Heart right ventricle (tissue), 16 donors: ENCODE measurements at places on chromosomes 5 and 9. TPM values are rescaled to one million over a fixed set of nuclear protein-coding genes. Genes with fewer than 3 reads are reported as not detected.

PHF24 gene
- total RNA-seq = 2.2 TPM

NOXA1 gene
- 3.1 TPM for total RNA-seq

CRAT gene
- 67.0 TPM for total RNA-seq

CCDC192 gene
- total RNA-seq = 0.32 TPM

RASEF gene
- total RNA-seq = 0.24 TPM

TNC gene
- total RNA-seq = 4.6 TPM

KIF24 gene
- 0.41 TPM for total RNA-seq

ZDHHC12 gene
- total RNA-seq = 6.4 TPM

SLCO6A1 gene
- not detected for total RNA-seq

EQTN gene
- total RNA-seq = not detected

DMRT3 gene
- total RNA-seq = not detected

SPATA31A3 gene
- total RNA-seq = not detected

DBH gene
- total RNA-seq = not detected

ATOX1 gene
- total RNA-seq = 60.6 TPM

INSL6 gene
- not detected for total RNA-seq

TNFSF8 gene
- total RNA-seq = 0.11 TPM

FOXD4L4 gene
- not detected for total RNA-seq

ZDHHC11B gene
- 10.7 TPM for total RNA-seq

BTNL8 gene
- total RNA-seq = not detected

PCDHGA2 gene
- 7.6 TPM for total RNA-seq

CHSY3 gene
- total RNA-seq = 0.47 TPM

FGF1 gene
- 42.4 TPM for total RNA-seq

WDR31 gene
- 17.7 TPM for total RNA-seq

ARL10 gene
- total RNA-seq = 2.7 TPM

HTR4 gene
- total RNA-seq = 0.23 TPM

FREM1 gene
- 1.1 TPM for total RNA-seq

GZMA gene
- not detected for total RNA-seq

SPATA6L gene
- total RNA-seq = 1.5 TPM

FSTL4 gene
- not detected for total RNA-seq

GADD45G gene
- 9.6 TPM for total RNA-seq

SGCD gene
- total RNA-seq = 101 TPM

HMCN2 gene
- 6.1 TPM for total RNA-seq

THBS4 gene
- 64.0 TPM for total RNA-seq

DRD1 gene
- not detected for total RNA-seq
